Stimulated activated CD8-positive, alpha-beta memory T cell treated with anti-CD3 and anti-CD28 coated beads, Interleukin-12 subunit alpha, Interleukin-12 subunit beta, amount 100 ng/mL, for 1 hour (primary cell): ENCODE measurements at places on chromosomes 5 and 9.

DNA sequence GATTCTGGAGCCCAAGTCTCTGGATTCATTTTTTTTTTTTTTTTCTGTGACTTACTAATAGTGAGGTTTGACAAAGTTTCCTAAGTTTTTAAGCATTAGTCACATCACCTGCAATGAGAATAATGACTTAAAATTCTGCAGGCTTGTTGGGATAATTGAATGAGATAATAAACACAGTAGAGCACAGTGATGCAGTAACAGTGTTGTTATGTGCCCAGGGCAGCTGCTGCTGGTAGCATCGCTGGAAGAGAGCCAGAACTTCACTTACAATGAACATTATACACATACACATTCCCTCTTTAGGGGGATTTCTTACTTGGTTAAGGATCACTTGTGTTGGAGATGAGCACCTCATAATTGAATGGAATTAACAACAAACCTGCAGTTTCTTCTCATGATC, 78.9 kb downstream of the ALDH7A1 start:
- DNase-seq, result no peak

DNA sequence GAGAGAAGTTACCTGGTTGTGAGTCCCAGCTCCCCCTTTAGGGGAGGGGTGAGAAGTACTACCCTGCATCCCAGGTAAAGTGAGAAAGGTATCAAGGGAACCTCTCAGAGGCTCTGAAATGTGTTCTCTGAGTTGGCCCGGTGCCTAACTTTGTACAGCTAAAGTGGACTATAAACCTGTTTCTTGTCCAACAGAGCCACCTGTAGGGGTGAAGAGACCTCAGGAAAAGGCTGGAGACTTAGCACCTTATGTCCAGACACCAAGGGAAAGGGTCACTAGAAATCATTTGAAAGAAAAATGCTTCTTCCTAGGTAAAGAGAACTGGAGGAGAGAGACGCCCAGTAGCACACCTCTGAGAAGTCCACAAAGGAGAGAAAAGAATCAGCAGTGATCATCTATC, 108.3 kb upstream of the KIF2A start:
- DNase-seq, result no peak

GRCh38 chr9:120694559-120694958, 19.7 kb downstream of the MEGF9 start:
- DNase-seq, result no peak

- DNase-seq, result no peak
These were observed 35.5 kb downstream of the PRRC2B start for GRCh38 chr9:131429121-131430012.

- no peak for DNase-seq
These were observed 4.1 kb downstream of the LRSAM1 start for GRCh38 chr9:127455324-127455992.

- no peak for DNase-seq
These were observed 247.8 kb downstream of the IZUMO3 start for GRCh38 chr9:24297931-24298330.

DNA sequence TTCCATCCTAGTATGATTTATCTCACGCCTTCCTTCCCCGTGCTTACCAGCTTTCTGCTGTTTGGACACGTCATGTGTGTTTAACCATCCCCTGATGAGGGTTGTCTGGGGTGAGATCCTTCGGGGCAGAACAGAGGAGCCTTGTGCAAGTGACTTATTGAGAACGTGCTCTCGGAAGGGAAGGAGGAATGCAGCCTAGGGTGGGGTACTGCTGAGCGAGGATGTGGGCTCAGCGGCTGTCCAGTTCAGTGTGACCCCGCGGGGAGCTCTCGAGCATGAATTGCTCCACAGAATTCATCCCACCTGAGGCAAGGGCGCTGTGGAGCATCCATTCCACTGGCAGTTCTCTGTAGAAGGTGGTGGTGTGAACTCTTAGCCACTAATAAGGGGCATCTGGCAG, 4.0 kb downstream of the MYOZ3 start:
- DNase-seq, result no peak

DNA sequence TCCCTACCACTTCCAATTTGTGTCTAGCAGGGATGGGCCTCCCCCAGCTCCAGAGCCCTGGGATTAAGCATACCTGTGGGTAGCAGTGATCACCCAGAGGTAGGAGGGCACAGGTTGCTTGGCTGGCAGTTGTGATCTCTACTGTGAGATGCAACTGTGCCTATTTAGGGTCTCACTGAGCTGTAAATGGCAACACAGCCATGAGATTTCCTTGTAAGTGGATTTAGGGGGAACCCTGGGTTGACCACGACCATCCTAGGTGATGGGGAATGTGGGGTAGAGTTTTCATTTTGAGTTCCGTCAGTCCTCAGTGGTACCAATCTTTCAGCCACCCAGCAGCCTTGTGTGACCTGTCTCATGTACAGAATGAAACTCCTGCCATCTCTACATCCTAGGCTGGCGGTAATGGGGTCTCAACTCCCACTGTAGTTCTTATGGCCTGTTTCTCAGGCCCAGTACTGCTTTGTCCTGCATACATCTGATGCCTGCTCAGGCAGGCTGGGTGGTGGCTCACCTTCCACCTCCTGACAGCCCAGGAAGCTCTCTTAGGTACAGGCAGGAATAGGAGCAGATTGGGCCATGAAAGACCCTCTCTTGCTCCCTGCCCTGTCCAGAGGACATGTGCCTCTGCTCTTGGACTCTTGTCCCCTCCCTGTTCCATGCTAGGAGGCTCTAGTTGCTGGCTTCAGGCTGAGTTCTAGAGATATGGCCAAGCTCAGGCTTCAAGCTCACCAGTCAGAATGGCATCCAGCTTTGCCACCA, 8.1 kb downstream of the HNRNPAB start:
- no peak for DNase-seq

- no peak for DNase-seq
These were observed 102.0 kb downstream of the STK32A start for GRCh38 chr5:147336876-147337275.

GRCh38 chr9:110115826-110116542, 92.0 kb downstream of the C9orf152 start:
- DNase-seq, result no peak

DNA sequence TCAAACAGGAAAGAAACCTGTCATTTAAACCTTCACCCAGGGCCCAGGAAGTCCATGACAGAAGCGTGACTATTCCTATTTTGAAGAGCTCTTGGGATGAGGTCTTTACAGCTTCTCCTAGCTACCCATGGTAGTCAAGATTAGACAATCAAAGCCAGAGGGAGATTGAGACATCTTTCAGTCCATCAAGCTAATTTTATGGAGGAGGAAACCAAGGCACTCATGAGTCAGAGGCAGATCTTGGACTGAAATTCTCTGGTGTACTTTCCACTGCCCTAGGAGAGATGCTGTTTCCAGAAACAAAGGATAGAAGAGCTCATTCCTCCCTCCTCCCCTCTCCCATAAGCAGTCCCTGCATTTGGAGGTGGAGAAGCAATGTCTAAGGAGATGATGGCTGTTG, 9.2 kb downstream of the TNFSF8 start:
- no peak for DNase-seq

- no peak for DNase-seq
These were observed at the start of gene ERAP2 for GRCh38 chr5:96876292-96876850. Gene ERAP2, plus strand, starts transcription at chr5:96876500. Its CDS starts 3,186 bp downstream, at chr5:96879686.

DNA sequence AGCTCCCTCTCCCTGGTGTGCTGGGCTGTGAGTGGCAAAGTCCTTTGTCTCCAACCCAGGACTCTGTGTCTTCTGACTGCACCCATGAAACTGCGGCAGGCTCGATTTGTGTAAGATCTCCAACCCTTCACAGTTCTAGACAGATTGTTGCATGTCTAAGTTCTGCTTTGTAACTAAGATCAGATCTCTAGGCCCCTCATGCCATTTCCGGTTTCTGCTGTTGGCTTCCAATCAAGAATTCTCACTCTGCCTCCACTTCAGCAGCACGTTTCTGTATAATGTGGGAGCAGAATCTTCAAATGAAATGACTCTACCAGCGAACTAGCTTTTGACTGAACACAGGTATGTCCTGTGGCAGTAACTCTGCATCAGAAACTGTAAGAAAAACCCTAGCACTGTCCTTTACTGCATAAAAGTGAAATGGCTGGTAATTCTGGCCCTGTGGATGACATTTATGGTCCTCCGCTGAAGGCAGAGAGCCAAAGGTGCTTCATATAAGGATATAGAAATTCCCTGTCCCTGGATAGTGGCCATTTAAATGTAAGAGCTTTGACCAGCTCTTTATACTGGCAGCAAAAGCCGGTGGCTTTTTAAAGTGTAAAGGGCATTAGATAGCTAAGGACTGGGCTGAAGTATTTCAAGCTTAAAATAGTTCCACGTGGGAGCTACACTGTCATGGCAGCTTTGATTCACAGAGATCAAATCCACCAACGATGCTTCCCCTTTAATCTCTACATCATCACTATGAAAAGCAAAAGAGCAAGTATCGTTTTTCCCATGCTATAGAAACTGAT, 319.0 kb upstream of the CDH6 start:
- no peak for DNase-seq
